ENCODE measurements at places on chromosomes 6 and 20.

DNA sequence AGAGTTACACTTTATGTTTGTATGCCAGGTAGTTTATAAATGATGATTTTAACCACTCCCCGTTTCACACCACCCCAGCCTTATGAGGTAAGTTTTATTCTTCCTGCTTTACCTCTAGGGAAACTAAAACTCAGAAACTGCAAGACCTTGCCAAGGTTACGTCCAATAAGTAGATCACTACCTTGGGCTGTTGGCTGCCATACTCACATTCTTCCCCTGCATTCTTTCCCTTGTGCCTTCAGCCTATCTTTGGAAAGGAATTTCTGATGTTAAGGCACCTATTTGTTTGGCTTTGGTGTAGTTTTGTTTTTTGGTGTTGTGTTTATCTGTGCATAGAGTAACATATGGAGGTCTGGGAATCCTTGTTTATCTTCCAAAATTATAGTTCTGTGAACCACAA, 122.1 kb downstream of the UST start:
- no peak for DNase-seq

DNA sequence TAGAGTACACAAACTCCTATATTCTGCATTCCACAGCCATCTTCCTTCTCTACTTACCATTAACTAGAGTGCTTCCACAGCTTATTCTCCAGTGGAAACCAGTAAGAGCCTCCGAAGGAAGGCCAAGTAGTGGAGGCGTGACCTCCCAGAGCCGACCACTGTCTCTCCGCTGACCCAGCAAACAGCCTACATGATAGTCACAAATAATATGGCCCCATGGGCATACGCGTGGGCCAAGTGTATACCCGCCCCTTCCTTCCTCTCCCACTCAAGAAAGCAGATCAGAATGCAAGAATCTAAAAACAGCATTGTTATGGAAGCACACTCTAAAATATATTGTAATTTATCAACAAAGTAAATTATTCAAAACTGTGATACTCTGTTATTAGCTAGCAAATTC, 526.6 kb upstream of the JARID2 start:
- no peak for DNase-seq

DNA sequence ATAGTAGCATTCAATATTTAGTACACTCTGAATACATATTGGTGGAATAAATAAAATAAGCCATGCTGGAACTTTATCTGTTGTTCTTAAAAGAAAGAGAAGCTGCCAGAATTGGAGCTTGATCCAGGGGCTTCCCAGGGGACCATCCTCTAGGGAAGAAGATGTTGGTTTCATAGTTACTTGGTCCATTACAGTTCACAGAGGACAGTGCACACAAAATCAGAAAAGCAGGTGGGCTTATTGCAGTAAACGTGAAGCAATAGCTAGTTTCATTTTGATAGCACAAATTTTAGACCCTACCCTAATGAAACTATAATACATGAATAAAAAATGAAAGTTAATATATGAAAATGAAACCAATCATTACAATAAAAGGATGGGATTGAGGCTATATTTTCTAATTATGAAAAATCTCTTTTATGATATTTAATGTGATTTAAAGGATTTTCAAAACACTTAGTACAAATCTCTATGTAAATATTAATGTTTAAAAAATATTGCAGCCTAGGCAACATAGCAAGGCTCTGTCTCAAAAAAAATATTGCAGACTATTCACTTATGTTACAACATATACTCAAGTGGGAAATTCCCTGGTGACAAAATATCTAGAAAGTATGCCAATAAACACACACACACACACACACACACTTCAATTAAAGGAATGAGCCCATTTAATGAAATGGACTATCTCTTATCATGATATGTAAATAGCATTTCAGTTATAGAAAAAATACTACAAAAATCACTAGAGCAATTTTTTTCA, 227.0 kb upstream of the MARCKS start:
- no peak for DNase-seq

DNA sequence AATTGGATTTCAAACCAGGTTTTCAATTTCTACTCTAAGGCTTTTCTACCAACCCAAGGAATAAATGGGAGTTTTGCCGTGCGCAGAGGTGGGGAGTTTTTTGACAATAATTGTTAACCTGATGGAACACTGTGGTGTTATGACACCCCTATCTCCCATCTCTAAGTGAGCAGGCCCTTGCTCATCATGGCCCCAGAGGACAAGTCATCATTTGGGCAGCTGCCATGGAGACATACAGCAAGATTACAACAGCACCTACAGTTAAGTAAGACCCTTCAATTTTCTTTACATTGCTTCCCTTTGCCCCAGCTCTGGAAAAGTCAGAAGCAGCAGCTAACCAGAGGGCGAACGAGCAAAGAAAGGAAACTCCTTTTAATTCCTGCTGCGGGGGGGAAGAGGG, 54.3 kb downstream of the ADGRF5 start:
- DNase-seq, result no peak

GRCh38 chr20:61477451-61477861, 225.4 kb downstream of the CDH4 start:
- DNase-seq, result no peak

DNA sequence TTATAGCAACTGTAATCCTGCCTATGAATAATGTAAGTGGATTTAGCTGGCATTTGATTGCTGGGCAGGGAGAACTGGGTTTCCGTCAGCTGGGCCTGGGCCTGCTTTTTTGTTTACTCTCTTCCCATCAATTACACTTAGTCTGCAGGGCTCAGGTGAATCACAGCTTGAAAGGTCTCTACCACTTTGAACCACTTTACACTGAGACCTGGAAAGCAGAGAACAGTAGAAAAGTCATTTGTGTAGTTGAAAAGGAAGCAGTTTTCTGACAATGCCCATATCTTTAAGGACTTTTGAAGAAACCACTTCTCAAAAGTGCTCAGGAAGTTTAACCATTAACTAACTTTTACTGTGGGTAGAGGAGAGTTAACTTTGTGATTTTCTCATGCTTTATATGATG, 315.4 kb upstream of the SASH1 start:
- DNase-seq, result no peak

Data from H54 (cell line).